ENCODE measurements at places on chromosomes 7 and 10.

DNA sequence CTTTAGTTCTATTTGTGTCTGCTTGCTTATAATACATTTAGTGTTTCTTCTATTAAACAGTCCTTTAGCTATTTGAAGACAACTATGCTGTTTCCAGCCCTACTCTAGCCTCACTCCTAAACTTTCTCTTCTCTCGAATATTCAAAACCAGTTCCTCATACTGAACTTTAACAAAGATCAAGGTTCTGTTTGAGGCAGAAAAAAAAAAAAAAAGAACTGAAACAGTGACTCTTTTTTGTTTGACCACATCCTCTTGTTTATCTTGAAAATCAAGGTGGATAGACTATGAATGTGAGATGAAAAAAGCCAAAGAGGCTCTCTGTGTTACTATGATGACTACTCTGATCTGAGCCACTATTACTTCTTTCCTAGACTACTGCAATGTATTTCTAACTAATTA lies 154.3 kb downstream of the ZNF365 start:
- no peak for DNase-seq

DNA sequence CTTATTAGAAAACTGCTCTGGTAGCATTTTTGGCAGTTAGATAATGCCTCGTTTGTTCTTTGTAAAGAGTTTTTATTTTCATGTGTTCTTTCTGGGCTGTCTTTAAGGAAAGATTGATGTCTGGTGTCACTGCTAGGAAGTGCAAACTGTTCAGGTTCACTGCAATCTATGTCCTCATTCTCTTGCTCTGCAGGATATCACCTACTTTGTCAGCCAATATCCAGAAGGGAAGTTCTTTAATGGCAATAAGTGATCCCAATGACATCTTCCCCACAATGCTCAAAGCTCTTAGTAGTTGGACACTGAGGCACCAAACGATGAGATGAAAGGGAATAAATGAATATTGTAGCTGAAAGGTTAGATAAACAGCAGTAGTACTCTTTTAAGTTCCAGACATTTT lies 115.1 kb downstream of the AGMO start:
- DNase-seq, result no peak

GRCh38 chr10:103791858-103792257 lies 63.5 kb downstream of the SH3PXD2A start:
- no peak for DNase-seq

- no peak for DNase-seq
Observed at GRCh38 chr7:18145160-18145559, 117.5 kb upstream of the PRPS1L1 start.

- DNase-seq, result no peak
Observed at GRCh38 chr10:110404825-110405224, 92.9 kb upstream of the DUSP5 start.

GRCh38 chr10:123148414-123149161 lies 652 bp downstream of the HMX2 start:
- DNase-seq, result no peak

GRCh38 chr7:7932553-7932952 lies 36.0 kb upstream of the GLCCI1 start:
- no peak for DNase-seq

- no peak for DNase-seq
Observed at GRCh38 chr10:82922046-82922445, 1047.1 kb downstream of the NRG3 start.

GRCh38 chr10:75540981-75541380 lies 109.6 kb downstream of the LRMDA start:
- no peak for DNase-seq

- DNase-seq, result no peak
Observed at GRCh38 chr7:148014541-148014940, 576.0 kb upstream of the C7orf33 start.

DNA sequence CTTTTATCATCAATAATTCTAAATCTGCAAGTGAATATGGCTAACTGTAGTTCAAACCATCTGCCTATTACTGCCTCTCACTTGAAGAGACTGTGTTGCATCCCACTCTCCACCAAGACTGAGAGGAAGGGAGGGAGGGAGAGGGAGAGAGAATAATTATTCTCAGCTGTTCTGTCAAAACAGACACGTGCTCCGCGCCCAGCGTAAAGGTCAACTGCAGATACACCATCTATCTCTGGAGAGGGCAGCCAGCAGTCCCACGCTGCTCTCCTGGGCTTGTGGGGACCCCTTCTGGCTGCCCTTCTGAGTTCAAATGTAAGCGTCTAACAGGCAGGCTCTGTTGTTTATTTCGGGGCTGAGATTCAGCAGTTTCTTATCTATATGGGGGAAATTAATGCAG lies 625.5 kb upstream of the GALNT17 start:
- no peak for DNase-seq

- DNase-seq, result no peak
Observed at GRCh38 chr10:17199351-17199804, 2.1 kb downstream of the TRDMT1 start.

GRCh38 chr7:91041141-91041540 lies 223.1 kb upstream of the FZD1 start:
- DNase-seq, result no peak

DNA sequence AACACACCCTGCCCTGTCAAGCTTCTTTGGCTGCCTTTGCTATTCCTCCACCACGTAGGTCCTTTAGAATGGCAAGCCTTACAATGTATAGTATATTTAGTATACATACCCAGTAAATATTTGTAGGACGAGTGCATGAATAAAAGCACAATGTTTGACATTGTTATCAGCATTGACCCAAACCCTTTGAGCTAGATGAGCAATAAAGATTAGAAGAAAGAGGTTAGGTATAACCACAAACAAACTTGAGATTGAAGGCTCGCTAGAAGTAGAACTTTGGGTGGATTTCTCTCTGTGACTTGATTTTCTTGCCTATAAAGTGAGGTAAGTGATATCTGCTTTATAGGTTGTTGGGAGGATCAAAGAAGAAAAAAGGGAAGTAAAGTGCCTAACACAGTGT lies 561.0 kb upstream of the GALNT17 start:
- DNase-seq, result no peak

DNA sequence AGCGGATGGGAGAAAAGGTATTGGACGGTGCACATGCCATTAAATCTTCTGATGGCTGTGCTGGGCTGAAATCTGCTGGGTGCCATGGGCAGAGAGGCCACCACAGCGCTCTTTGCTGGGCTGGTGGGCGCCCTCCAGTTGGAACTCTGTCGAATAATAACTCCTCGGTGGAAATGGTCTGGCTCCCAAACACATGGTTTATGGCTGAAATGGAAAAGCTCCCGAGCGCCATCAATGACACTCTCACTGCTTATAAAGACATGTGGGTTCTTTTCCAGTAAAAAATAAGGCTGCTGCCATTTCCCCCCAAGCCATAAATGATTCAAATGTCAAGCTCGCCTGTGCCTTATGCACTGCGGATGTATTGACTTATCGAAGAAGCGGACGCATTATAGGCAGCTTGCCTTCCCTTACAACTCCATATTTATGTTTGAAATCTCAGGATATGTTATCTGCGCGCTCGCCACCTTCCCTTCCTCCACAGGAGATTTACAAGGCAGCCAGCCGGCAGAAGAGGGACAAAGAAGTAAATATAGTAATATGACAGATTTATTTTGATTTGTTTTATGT lies 239.0 kb upstream of the MKI67 start:
- DNase-seq, result no peak

DNA sequence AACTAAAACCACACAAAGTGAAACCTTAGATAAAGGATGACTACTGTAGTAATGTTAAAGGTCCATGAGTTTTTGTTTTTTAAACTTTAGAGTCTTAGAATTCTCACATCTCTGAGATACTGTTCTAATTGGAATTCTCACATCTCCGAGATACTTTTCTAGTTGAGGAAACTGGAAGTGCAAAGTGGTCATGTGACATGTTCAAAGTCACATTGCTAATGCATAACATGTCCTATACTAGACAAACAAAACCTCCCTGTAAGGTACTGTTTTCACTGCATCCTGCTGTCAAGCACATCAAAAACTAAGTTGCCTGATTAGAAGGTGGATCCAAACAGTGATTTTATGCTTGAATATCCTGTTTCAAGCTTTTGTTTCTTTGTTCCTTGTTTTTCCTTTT lies 13.9 kb downstream of the TAX1BP1 start:
- DNase-seq, result no peak

DNA sequence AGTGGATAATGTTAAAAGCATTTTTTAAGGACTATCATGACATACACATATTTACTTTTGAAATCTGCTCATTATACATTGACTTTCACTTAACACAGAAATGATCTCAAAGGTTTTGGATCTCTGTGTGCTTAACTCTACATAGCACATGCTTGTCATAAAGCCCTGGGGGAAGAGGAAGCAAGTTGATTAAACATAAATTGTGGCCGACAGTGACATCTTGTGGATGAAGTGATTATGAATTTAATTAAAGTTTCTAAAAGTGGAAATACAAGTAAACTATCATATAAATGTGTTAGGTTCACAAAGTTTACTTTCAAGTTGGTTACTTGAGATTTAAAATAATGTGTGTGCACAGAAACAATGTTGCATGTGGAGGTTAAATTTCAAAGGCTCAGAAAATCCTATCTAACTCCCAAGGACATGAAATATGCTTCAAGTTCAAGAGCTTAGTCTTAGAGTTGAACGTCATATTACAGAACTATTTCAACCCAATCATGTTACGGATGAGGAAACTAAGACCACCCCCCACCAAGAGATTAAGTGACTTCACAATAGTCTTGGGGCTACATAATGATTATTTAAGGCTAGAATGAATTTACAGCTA lies 1247.8 kb downstream of the GATA3 start:
- DNase-seq, result no peak

- no peak for DNase-seq
Observed at GRCh38 chr10:94997741-94998174, 59.3 kb downstream of the CYP2C9 start.

DNA sequence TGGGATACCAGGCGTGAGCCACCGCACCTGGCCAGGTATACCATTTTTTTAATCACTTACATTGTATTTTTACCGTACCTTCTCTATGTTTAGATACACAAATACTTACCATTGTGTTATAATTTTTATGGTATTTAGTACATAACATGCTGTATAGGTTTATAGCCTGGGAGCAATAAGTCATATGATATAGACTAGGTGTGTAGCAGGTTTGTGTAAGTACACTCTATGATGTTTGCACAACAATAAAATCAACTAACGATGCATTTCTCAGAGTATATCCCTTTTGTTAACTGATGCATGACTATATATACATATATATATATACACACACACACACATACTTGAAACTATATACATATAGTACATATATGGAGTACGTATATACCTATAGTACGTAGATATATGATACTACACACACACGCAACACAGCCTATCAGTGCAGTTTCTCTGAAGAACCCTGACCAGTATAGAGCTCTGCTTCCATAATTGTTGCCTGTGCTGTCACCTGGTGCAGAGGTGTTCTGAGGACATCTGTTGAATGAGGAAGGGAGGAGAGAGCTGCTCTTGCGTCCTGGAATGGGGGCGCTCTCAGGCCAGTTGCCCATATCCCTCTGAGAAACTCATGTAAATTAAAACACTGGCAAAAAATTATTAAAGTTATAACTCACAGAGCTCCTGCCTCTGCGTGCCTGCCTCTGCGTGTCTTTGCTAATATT lies 315.3 kb downstream of the FGFR2 start:
- DNase-seq, result no peak

DNA sequence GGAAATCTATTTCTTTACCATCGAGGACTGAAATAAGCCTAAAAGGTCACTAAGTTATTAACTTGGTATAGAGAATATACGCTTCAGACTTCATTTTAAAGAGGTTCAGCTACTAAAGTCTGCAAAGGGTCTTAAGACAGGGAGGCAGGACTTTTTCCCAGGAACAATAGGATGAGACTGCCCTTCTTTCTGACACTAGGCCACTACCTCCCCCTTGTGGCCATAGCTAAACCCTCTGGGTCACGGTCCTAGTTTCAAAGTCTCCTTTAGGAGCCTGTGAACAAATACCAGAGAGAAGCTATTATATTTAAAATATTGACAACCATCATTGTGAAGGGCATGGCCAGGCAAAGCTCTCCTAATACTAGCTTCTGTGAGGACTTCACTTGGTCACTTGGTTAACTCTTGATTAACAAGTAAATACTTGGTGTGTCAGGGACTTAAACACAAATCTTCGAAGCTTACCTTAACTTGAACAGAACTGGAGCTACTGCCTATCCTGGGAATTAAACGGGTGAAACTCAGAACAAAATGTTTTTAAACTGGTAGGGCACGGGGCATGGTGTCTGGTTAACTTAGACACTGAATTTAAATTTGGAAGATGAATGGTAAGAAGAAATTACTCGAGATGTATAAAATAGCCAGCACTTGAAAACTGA lies 75.6 kb downstream of the CCDC6 start:
- no peak for DNase-seq

DNA sequence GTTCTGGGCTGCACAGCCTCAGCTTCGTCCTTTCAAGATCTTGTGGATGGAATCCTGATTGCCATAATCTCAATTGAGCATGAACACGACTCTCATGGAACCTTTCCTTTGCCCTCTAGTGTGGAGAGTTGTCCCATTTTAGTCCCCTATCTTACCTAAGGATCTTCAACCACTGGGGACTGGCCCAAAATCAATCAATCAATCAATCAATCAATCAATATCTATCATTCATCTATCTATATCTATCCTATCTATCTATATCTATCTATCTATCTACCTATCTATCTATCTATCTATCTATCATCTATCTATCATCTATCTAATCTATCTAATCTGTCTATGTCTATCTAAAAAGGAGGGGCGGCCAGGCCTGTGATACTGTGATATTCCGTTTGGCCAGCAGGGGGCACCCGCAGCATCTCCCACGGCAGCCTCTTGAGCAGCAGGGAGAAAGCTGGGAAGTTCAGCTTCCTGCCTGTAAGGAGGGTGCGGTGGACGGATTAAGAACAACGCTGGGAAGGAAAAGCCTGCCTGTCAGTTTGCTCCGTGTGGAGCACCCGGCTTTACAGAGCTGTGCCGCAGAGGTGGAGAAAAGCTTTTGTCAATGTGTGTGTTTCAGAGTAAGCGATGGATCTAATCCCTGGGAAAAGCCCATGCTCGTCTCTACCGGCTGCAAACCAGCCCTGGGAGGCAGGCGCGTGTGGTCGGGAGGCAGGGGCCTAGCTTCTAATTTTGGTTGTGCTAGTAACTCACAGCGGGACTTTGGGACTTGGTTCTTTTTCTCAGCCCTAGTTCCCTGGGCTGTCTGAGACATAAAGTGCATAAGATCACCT lies 124.9 kb downstream of the SH2D4B start:
- DNase-seq, result peak; percentile 63

DNA sequence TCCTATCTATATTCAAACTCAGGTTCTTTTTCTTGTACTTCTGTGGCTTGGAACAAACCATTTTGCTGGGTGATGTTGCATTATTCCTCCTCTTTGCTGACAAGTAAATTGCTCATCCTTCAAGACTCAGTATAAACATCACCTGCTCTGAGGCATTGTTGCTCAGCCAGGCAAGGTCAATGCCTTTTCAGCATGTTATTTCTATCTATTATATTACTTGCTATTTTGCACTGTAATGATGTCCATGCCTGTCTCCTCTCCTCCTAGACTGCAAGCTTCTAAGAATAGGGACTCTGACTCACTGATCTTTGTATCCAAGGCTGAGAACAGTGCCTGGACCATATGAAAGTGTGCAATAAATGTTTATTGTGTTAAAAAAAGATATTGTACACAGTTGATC lies 293.8 kb downstream of the RNLS start:
- no peak for DNase-seq

- no peak for DNase-seq
Observed at GRCh38 chr7:64101943-64102655, 56.9 kb downstream of the ZNF727 start.

GRCh38 chr7:45924283-45924682 lies 3.2 kb upstream of the IGFBP3 start:
- no peak for DNase-seq
